IMR-90 (cell line): ENCODE measurements at places on chromosomes 11 and 22. TPM values are rescaled to one million over a fixed set of nuclear protein-coding genes. Genes with fewer than 3 reads are reported as not detected.

DNA sequence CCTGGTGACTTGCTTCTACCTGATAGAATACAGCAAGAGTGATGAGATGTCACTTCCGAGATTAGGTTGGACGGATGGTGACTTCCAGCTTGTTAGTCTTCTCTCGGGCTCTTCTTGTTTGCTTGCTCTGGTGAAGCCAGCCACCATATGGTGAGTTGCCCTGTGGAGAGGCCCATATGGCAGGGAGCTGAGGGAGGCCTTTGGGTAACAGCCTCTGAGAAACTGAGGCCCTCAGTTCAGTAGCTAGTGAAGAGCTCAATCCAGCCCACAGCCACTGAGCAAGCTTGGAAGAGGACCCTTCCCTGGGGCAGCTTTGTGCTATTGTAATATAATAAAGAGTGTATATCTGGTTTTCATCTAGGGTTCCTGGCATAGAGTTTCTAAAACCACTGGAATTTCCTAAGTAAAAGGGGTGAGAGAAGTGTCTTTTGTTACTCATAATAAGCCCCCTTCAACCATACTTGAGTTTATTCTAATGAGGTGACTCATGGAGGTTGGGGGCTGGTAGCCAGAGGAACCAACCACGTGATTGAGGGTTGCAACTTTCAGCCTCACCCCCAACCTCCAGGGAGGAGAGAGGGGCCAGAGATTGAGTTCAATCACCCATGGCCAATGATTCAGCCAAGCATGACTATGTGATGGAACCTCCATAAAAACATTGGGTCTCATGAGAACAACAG is 8.0 kb upstream of the TPCN2 start:
- H3K4me3 ChIP-seq: no peak overlapping the region
- DNase-seq: peak; percentile 86
- no peaks in the 10 kb centered on the region for H3K27me3 ChIP-seq
- peak overlapping the region; percentile 83 for H3K27ac ChIP-seq
- peaks cover 23% of the 10 kb centered on the region for H3K4me1 ChIP-seq

DNA sequence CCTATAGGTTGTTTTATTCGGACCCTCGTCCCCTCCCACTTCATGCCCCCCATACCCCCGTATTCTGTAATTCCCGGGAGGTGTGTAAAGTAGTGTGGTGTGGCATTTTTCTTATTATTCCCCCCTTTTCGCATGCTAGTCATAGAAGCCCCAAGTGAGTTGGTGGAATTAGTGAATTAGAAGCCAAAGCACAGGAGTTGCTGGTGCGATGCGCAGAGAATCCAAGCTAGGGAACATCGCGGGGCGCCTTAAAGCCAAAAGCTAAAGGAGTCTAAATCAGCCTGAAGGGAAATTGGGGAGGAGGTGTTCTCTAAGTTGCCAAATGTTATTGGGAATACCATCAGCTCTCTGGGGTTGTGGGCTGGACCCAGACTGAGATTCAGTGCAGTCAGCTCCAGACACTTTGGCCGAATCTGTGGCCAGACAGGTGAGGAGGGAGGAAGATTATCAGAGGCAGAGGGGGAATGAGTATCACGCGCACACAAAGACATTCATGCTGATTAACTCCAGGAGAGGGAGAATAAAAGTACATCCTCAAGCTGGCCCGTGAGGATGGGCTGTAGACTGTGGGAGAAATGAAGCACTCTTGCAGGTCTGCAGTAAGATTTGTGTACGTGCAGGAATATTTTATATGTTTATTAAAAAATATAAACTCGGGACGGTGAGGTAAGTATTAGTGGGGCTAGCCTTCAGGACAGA is 102.8 kb upstream of the HSD17B12 start:
- H3K4me1 ChIP-seq: no peaks in the 10 kb centered on the region
- DNase-seq: no peak
- H3K27me3 ChIP-seq: peaks cover 84% of the 10 kb centered on the region
- no peak overlapping the region for H3K4me3 ChIP-seq
- H3K36me3 ChIP-seq: no peaks in the 10 kb centered on the region
- no peak overlapping the region for H3K27ac ChIP-seq

GRCh38 chr22:31295360-31295759 is 3.1 kb upstream of the PIK3IP1 start:
- H3K4me1 ChIP-seq: peaks cover 9% of the 10 kb centered on the region; the same call in 1 of the 2 replicates
- H3K36me3 ChIP-seq: no peaks in the 10 kb centered on the region
- H3K4me3 ChIP-seq: no peak overlapping the region

DNA sequence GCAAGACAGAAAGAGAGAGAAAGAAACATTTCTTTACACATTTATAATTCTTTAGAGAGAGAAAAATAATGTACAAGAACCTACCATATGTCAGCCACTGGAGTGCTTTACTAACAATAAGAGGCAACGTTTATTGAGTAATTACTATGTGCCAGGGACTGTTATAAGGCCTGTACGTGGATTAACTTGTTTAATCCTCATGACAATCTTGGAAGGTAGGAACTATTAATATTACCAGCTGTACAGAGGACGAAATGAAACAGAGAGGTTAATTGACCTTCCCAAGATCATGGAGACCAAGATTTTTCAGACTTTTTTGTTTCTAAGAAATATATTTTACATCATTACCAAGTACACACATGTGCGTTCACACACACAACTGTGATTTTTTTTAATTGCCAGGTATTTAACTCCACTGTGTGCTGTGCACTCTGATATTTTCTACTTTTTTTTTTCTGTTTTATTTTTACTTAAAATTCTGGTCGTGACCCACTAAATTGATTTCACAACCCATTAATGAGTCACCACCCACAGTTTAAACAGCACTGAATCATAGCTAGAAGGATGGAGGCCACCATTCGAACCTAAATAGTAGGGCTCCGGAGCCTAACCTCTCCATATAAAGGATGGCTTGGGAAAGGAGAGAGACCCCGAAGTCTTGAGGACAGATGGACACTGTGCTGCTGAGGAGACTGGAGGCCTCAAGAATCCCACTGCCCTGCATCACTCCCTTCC is 21.4 kb downstream of the CREB3L1 start:
- peaks cover 44% of the 10 kb centered on the region for H3K4me1 ChIP-seq
- H3K4me3 ChIP-seq: peak overlapping the region; percentile 18; the same call in 1 of the 2 replicates
- no peaks in the 10 kb centered on the region for H3K27me3 ChIP-seq
- DNase-seq: peak; percentile 93

Gene HEPN1
- not detected in 2 replicates for total RNA-seq

GRCh38 chr11:69842746-69843528 is 23.7 kb upstream of the FGF3 start:
- DNase-seq: no peak
- peaks cover 46% of the 10 kb centered on the region for H3K27me3 ChIP-seq
- H3K36me3 ChIP-seq: no peaks in the 10 kb centered on the region
- no peaks in the 10 kb centered on the region for H3K4me1 ChIP-seq
- H3K4me3 ChIP-seq: no peak overlapping the region

DNA sequence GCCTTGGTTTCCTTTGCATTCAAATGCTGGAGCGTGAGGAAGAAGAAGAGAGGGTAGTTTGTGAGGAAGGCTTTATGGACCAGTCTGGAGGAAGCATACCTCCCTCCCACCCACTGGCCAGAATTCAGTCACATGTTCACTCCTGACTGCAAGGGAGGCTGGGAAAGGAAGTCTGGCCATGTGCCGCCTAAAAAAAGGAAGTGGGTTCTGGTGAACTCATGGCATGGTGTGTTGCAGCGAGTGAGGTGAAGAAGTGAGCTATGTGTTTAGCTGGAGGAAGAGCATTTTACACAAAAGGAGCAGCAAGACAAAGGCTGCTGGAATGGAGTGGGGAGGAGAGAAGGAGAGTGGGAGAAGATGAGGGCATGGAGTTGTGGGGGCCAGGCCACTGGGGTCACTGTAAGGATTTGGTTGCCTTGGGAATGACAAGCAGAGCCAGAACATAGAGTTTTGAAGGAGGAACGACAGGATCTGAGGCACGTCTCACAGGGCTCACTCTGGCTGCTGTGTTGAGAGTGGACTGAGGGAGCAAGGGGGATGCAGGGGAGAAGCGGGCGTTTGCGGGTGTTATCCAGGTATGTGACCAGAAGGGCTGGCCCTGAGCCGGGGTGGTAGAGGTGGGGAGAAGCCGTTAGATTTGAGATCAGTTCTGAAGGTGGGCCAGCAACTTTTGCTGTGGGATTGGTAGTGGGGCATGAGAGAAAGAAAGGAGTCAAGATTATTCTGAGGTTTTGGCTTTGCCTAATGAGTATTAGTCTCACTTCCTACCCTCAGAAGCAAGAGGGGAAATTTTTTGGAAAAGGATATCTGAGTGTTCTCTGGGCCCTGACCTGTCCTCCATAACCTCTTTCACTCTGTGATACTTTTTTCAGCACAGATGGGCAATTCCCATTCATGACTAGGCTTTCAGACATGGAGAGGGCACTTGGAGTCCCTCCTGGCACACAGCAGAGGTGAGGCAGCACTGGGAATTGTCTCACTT is 26.4 kb downstream of the BMAL1 start:
- no peak for DNase-seq
- H3K4me1 ChIP-seq: no peaks in the 10 kb centered on the region
- H3K27ac ChIP-seq: no peak overlapping the region

- no peaks in the 10 kb centered on the region for H3K36me3 ChIP-seq
- no peaks in the 10 kb centered on the region for H3K4me1 ChIP-seq
- no peaks in the 10 kb centered on the region for H3K27me3 ChIP-seq
- H3K27ac ChIP-seq: no peak overlapping the region
- DNase-seq: no peak
Measured at GRCh38 chr22:39264349-39265038, 19.7 kb upstream of the PDGFB start.

DNA sequence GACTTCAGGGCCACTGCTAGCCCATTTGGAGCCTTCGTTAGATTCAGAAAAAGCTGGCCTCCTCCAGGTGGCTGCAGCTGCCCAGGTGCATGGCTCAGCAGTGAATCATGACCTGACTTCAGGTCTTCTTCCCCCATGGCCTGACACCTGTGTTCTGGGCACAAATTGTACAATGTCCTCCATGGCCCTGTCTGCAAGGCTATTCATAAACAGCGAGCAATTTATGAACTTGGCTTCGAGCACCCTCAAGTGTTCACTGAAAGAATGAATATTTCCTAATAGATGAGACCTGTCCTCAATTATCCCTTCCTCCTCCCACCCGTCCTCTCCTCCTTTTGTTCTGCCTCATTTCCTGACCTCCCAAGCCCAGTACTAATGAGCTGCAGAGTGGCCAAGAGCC is 12.2 kb upstream of the VPS37C start:
- no peaks in the 10 kb centered on the region for H3K4me1 ChIP-seq
- H3K27me3 ChIP-seq: peaks cover 59% of the 10 kb centered on the region
- peak; percentile 34 for DNase-seq
- no peaks in the 10 kb centered on the region for H3K36me3 ChIP-seq
- H3K4me3 ChIP-seq: no peak overlapping the region

Gene KCNK4
- total RNA-seq: not detected in 2 replicates

- H3K27ac ChIP-seq: no peak overlapping the region
- DNase-seq: no peak
- no peak overlapping the region for H3K4me3 ChIP-seq
- peaks cover 61% of the 10 kb centered on the region for H3K27me3 ChIP-seq
- no peaks in the 10 kb centered on the region for H3K36me3 ChIP-seq
Measured at GRCh38 chr11:120131941-120132644, 5.8 kb downstream of the TRIM29 start.

Gene TUB
- 10.8 and 12.9 TPM in 2 replicates for total RNA-seq

Gene CCDC73
- total RNA-seq: not detected in 2 replicates

Gene CD81
- total RNA-seq: 119 and 159 TPM in 2 replicates
